ENCODE measurements at places on chromosomes 11 and 22.
A peak's percentile ranks its signal among the peaks of the same experiment; 100 is the strongest.

DNA sequence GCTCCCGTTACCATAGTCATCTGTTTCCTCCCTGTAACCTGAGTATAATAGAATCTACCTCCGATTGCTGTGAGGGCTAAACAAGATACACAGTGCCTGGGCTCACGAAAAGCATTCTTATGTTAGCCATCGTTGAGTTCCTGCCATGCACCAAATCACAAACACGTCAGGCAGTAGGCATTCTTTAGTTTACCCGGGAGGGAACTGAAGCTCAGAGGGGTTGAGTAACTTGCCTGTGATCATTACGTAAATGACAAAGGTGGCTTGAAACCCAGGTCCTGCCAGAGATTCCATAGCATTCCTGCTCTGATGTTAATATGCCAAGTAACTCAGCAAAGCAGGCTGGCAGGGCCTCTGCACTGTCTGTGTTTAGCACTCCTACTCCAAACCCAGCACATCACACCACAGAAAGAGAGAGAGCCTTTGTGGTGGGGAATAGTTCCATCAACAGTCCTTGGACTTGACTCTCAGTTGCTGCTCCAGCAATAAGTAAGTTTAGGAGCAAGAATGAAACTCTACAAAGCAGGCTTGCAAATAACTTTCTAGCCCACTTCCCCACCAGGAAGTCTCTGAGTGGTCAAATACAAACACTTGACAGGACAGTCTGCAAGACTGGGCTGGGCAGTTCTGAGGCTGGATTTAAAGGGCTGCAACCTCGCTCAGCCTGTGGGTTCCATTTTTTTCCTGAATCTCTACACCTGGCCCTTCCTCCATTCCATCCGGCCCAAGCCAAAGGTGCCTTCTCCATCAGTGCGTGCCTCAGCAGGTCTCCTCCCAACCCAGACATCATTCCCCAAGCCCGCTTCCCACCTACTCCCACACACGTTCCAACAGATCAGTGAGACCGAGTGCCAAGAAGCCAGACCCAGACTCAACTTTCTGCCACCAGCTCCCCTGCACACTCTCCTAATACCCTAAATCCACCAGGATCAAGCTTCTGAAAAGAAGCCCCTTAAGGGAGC is 1.1 kb downstream of the SCN2B start:
- DNase-seq: peak; percentile 28

DNA sequence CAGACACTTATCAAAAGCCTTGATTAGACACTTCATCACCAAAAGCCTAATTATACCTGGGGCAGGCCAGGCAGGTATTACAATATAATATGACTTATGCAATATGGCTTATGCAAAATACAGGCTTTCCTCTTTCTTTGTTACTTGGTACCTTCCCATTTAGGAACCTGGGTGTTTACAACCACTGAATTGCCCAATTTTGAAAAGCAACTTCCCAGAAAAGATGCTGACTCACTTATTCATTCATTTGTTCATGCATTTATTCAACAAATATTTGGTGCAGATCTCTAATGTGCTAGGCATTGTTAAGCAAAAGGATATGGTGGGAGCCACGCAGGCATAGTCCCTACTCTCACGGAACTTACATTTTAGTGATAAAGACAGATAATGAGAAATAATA is 13.6 kb upstream of the JAML start:
- no peak for DNase-seq

DNA sequence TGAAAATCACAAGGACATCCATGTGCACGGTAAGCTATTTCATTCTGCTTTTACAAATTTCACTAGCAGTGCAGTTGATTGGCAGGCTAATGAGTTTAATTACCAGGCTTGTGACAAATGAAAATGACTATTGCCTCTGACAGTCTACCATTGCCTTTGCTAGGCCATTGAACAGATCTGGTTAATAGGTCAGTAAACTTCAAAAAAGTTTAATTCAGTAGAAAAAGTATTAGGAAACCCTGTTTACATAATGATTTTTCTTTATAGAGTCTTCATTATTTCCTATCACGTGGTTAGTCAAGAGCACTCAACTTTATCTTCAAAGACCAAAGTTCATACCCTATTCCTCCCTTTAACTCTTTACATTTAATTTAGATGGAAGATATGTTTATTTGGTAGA is 77.0 kb downstream of the PRMT3 start:
- DNase-seq: peak; percentile 76

DNA sequence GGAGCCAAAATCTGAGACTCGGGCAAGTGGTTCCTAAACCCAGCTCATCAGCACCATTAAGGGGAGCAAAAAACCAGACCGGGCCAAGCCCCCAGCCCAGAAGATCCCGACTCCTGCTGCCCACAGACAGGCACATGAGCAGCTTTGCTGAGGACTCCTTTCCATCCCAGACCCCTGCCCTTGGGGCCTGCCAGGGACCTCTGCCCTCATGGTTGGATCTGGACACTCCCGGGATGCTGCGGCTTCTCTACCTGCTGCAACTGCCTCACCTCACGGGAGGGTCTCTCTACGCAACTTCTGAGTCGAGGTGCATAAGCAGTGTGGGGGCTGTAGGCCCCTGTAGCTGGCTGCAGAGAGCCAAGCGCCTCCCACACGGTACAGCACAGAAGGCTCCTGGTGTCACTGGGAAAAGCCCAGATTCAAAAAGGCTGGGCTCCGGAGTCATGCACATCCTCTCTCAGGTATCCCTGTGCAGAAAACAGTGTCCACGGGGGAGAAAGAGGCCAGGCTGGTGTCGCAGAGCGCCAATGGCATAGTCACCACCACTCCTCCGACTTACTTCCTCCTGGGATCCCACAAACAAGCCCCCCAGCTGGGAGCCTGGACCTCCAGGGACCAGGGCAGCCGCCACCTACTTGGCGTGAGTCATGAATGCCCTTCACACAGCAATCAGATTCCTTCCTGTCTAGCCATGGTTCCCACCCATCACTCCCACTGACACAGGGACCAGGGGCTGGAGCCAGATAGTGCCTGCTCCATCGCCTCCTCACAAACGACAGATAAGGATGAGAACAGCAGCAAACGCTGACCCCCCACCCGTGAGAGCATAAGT is 122.1 kb downstream of the BCR start:
- no peak for DNase-seq

GRCh38 chr22:34845391-34845790 is 220.6 kb upstream of the ISX start:
- no peak for DNase-seq

- no peak for DNase-seq
Observed at GRCh38 chr11:125331357-125332035, 164.6 kb downstream of the FEZ1 start.

- DNase-seq: no peak
Observed at GRCh38 chr22:45891996-45892621, 84.9 kb downstream of the WNT7B start.
